ENCODE measurements at places on chromosomes 1 and 21. TPM values are rescaled to one million over a fixed set of nuclear protein-coding genes. Genes with fewer than 3 reads are reported as not detected.
A peak's percentile ranks its signal among the peaks of the same experiment; 100 is the strongest.

DNA sequence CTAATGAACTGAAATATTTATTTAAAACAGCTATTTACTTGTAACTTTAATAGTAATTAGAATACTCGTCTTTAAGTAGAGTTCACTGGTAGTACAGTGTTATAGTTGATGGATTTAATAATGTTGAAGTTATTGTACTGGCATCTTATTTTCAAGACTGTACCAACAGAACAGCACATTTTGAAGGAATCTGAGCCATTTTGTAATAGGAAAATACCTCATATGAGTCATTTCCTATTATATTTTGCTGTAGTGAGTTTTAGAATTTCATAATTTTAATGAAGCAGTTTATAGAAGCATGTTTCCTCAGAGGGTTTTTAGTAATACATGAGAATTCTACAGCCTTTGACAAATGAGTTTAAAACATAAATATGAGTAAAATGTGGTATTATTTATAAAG is 258.3 kb downstream of the OLFM3 start:
- no peak for DNase-seq

DNA sequence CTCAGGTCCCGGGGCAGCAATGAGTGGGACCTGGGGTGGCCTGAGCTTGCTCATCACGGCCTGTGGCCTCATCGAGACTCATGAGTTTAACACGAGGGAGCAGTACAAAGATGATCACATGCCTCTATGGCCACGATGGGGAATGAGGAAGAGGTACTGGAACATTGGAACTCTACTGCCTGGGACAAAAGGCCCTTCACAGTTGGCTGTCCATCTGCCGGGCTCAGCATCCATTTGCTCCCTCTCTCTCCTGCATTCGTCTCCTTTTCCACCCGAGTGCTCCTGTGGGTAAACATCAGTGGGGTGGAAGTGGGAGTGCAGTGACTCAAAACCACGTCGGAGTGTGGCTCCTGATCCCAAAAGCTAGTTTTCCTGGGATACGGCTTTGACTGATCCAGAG is 124.9 kb downstream of the KAZN start:
- no peak for DNase-seq

DNA sequence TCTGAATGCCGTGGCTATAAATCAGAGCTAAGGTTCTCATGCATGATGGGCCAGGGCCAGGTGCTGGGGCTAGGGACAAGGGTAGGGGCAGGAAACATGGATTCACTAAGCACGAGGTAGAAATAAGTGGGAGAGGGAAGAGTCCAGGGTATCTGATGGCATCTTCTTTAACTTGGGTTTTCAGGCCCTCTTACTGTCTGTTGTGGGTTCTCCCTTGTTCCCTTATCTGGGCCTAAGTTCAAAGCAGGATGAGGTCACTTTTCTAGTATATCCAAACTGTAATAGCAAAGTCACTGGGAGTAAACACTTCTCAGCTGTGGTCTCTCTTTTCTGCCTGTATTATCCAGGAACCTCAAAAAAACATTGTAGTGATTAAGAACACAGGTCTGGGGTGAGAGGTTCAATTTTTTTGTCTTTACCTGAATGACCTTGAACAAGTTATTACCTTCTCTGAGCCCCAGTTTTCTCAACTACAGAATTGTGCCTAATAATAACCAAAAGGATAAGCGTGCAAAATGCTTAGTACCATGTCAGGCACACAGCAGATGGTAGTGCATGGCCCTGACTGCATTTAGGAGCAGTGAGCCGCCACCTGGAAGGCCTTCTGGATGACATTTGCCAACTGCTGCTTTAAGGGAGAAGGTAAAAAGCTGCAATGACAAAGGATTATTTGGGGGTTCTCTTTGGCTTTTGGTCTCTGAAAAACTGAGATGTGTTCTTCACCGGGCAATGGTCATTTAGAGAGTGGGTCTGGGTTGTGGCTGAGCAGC is 53.6 kb upstream of the A3GALT2 start:
- no peak for DNase-seq

GRCh38 chr1:182080040-182080439 is 18.5 kb upstream of the ZNF648 start:
- DNase-seq, result no peak

DNA sequence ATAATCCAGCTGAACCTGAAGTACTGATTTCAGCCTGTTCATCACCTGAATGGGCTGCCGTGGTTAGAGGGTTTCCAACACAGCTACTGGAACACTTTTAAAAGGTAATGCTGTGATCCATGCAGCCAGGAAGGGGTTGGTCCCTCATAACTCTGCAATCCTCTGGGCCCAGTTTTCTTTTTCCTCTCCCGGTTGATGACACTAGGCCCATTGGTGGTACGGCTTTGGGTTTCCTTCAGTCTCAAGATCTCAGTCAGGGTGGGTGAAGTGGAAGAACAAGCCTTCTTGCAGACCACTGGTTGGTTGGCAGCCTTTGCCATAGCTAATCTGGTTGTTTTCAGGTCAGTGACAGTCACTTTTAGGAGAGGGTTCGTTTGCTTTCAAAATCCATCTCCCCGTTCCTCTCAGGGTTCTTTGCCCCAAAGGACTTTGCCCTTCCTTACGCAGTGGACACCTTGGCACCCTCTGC is 502 bp upstream of the SLC35A3 start:
- DNase-seq, result no peak

- DNase-seq, result no peak
Measured at GRCh38 chr1:227949954-227950734, 2.4 kb upstream of the WNT9A start.

GRCh38 chr1:100461222-100461621 is 76.7 kb upstream of the GPR88 start:
- peak; percentile 56 for DNase-seq

- no peak for DNase-seq
Measured at GRCh38 chr21:36806103-36806502, 107.2 kb downstream of the SIM2 start.

DNA sequence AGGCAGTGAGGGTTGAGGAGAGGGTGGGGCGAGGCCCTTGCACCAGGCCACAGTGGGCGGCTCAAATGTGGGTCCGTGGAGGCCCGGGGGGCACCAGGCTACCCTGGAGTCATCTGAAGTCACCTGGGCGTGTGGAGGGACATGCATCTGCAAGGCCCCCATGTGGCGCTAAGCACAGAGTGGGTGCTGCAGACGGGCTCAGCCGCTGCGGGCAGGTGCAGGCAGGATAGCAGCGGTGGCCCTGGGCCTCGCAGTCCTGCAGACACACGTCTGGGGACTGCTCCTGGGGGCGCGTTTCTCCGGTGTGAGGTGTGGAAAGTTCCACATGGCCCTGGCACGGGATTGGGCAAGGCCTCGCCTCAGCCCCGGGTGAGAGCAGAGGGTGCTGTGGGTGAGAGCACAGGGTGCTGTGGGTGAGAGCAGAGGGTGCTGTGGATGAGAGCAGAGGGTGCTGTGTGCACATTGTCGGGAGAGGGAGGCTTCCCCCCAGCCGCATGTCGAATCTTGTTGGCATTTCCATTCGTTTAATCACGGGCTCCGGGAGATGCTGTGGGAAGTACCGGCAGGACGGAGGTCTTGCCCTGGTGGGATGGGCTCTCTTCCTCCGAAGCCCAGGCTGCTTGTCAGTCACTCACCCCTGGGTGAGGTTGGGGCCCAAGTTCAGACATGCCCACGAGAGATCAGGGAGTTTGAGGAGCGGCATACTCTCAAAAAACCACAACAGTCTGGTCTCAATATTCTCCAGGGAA is 46.5 kb downstream of the TP73 start:
- no peak for DNase-seq

GRCh38 chr1:116878804-116879477 is 30.8 kb upstream of the PTGFRN start:
- DNase-seq, result no peak

GRCh38 chr1:173403996-173404395 is 73.1 kb upstream of the PRDX6 start:
- no peak for DNase-seq

DNA sequence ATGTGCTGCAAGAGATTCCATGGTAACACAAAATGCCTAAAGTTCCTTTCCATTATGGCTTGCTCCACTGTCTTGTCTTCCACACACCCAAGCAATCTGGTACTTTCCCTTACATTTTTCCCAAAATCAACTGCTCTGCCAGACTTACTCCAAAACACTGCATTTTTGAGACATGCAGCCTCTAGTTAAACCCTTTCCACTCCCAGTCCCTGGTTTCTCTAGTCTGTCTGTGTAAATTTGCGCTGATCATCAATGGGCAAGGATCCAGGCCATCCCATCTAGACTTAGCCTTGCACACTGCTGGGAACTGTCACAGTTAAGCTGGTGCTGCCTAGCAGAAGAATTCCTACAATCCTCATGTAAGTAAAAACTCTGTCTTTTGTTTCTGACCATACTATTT is 47.8 kb downstream of the DAB1 start:
- no peak for DNase-seq

- DNase-seq, result no peak
Measured at GRCh38 chr1:10945991-10946509, 66.4 kb upstream of the TARDBP start.

DNA sequence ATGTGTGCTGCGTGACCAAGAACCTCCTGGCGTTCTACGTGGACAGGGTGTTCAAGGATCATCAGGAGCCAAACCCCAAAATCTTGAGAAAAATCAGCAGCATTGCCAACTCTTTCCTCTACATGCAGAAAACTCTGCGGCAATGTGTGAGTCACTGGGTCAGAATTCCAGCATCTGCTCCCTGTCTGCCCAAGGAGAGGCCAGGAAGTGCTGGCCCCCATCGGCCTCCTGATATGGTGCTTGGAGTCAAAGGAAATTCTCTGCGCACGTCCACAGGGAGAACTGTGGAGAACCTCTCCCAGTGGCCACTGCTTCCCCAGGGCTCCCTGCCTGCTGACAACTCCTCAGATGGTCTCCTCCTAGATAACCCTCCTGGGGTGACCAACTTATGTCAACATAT is 25.6 kb upstream of the IL20 start:
- DNase-seq, result no peak

GRCh38 chr1:200899954-200900867 is 5.5 kb downstream of the INAVA start:
- DNase-seq, result no peak

DNA sequence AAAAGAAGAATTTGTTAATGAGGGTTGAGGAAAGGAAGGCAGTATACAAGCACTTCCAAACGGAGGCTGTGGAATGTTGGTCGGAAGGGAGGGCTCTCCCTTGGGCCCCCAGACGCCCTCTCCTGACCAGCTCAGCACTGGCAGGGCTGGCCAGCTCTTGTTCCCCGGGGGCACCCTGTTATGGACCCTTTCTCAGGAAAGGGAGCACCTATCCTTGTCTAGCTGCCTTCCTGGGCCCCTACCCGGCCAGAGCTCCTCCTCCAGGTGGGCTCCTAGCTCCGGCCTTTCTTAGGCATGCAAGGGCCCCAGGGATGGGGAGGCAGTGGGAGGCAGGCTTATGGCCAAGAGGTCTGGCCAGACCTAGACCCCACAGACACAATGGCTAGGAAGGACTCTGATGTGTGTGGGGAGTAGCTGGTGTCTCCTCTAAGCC is 926 bp downstream of the BLACAT1 start:
- DNase-seq, result no peak

DNA sequence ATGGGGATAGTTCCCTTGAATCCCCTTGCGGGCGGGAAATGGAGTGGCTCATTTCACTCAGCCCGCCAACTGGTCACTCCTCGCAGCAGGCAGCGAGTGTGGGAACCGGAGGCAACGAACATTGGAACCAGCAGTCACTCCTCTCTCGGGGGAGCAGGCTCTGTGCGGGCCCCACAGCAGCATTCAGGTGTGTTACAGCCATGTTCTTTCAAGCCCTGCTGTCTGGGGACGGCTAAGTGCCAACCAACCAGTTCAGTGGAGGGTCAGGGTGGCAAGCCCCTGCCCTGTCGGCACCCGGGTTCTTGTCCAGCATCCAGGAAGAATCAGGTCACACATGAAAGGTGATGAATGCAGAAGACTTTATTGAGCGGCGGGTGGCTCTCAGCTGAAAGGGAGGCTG is 370.5 kb downstream of the NUF2 start:
- no peak for DNase-seq

DNA sequence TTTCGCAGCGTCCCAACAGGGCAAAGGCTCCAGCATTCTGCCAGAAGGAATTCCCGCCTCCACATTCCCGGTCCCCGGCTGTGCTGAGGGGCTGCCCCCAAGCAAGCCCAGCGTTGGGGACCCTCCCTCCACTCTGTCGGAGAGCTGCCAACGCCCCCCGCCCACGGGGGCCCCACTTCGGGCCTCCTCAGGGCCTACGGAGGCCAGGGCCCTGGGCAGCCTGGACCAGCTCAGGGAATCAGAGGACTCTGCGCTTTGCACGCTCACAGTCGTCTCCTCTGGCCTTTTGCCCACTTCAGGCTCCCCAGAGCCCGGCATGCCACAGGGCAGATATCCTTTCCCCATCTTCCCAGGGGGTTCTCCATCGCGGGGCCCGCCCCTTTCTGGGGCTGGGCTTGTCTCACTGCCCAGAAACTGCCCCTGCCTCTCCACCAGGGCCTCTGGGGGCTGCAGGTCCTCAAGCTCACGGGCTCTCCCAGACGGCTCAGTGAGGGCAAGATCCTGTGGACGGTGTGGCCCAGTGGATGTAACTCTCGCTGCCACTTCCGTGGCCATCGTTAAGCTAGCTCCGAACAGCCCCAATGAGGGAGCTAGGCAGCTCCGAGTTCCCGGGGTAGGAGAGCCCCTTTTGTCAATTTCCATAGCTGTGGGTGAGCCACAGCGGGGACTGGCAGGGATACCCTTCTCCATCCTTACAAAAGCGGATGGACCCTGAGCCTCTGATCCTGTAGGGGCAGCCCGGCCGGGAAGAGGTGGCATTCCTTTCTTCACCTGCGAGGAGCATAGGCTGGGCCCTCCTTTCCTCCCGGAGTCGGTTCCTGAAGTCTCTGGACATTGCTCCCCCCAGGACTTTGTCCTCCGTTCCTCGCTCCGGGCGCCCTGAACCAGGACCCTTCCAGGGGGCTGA is 2.8 kb downstream of the ITPKB start:
- no peak for DNase-seq

- DNase-seq, result no peak
Measured at GRCh38 chr1:100234432-100234831, 15.2 kb downstream of the DBT start.

The POU3F1 gene
- polyA plus RNA-seq, result 0.83 TPM

The CHAF1B gene
- polyA plus RNA-seq, result 3.5 TPM

The MAP3K7CL gene
- 69.1 TPM for polyA plus RNA-seq

The RNF186 gene
- polyA plus RNA-seq, result 0.20 TPM

The SH3BGRL3 gene
- 44.5 TPM for polyA plus RNA-seq

The CCDC185 gene
- polyA plus RNA-seq, result not detected

The PDE4B gene
- 16.7 TPM for polyA plus RNA-seq

The C1QC gene
- 23.9 TPM for polyA plus RNA-seq

The MAP3K21 gene
- polyA plus RNA-seq, result 0.20 TPM

The AMY1A gene
- not detected for polyA plus RNA-seq

The ARHGEF16 gene
- 0.80 TPM for polyA plus RNA-seq

The THEMIS2 gene
- polyA plus RNA-seq, result 2.0 TPM

The SLFNL1 gene
- 0.59 TPM for polyA plus RNA-seq

The RRP1B gene
- polyA plus RNA-seq, result 23.4 TPM

The NECTIN4 gene
- polyA plus RNA-seq, result 0.09 TPM

The CNR2 gene
- 0.06 TPM for polyA plus RNA-seq

The IGSF5 gene
- polyA plus RNA-seq, result 1.5 TPM

The AKNAD1 gene
- polyA plus RNA-seq, result 2.2 TPM

Data from forelimb muscle (tissue), 1 donor.